ENCODE measurements at places on chromosomes 11 and 22.

DNA sequence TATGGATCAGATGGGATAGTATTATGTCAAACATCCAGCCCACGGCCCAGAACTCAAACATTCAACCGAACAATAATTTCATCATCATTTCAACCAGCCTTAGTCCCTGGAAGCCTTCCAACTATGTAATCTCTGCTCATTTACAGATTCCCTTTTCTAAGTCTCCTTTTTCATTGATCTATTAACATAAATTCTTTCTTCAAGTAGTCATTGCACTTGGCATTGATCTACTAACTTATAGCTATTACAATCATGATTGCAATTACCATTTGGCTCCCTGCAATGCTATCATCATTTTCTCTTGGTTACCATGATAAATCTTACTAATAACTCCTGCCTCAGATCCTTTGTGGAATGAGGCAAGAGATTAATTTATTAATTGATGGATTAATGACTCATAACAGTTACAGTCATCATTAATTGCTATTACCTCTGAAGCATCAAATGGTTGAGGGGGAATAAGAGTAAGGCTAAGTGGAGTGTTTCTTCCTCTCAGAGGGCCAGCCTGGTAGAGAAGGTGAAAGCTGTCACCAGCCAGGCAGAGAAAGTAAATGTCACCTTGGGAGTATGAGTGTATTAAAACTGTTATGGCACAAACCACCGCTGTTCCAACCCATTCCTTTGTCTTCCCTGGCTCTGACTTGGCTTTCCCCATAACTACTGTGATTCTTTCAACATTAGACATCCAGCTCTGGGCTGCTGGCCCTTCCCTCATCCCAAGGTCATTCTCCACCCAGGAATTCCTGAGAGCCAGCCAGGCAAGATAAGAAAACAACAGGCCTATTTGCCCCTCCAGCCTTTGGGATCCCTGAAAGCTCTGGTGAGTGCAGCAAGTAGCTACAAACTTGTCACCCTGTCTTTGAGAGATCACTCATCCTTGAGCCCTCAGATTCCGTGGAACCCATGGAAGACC, 174.7 kb downstream of the RRAS2 start:
- DNase-seq = no peak

- DNase-seq = no peak
These were observed 15.7 kb upstream of the MYO18B start for GRCh38 chr22:25726241-25726640.

DNA sequence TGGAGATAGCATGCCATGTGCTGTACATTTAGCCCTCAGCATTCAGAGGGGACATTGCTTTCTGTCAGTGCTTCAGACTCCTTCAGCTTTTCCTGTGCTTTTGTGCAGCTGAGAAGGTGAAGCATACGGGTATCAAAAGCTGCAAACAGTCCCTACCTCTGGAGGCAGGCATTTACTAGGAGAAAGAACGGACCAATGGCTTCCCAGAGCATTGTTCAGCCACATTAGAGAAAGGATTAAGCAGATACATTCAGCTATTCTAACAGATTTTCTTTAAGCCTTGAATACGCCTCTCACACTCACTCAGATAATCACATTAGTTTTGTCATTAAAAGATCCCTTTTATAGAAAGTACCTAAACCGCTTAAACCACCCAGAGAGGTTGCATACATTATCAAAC, 80.7 kb upstream of the FAM181B start:
- DNase-seq = peak; percentile 69

DNA sequence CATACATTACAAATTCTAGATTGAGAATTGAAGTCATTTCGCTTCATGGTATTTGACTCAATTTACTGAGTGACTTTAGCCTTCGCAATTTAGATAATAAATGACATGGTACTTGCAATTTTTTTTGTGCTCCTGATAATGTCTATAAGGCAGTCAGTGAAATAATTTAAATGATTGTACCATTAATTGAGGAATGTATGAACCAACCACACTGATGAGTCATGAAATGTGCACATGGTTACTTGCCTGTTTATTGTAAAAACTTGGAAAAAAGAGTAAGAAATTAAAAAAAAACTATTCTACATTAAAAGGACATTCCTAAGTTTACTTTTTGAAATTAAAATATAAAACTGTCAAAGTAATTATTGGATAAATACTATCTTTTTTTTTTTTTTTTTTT, 43.3 kb downstream of the DNAJC24 start:
- DNase-seq = no peak

DNA sequence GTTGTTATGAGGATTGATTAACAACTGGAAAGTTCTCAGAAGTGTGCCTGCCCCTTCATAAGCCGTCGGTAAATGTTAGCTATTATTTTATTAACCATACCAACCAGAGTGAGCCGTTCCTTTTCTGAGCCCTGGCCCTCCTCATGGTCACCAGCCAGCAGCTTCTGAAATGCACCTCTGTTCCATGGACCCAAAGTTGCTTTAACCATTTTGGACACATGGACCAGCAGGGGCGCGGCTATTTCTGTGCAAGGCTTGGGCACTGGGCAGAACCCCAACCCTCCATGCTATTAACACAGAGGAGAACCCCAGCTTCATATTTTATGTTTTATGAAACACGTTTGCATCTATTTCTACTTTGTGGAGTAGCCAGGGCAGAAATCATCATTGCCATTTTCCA, 18.6 kb upstream of the SCGB1A1 start:
- DNase-seq = no peak

GRCh38 chr22:20064545-20065262, 15.3 kb upstream of the DGCR8 start:
- no peak for DNase-seq

DNA sequence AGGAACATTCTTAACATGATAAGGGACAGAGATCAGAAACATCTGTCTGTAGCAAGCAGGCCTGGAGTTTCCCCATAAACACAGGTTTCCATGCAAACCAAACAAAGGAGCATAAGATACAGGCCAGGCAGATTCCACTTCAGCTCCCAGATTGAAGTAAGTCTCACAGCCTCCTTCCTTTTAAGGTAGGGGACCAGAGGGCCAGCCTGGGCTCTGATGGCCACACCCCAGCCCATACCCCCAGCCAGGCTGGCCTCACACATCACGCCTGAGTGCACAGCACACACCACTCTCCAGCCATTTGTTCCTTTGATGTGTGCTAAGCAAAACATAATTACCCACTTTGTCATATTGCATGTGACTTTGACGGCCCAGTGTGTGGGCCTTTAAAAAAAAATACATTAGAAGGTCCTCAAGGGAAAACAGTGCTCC, 518.7 kb downstream of the NTM start:
- DNase-seq = no peak
